ENCODE measurements at places on chromosomes 4 and X.

GRCh38 chr4:165827018-165827417, 46.0 kb upstream of the TLL1 start:
- no peak for DNase-seq

- DNase-seq = no peak
Measured at GRCh38 chr4:73438582-73439215, 2.7 kb downstream of the AFP start.

DNA sequence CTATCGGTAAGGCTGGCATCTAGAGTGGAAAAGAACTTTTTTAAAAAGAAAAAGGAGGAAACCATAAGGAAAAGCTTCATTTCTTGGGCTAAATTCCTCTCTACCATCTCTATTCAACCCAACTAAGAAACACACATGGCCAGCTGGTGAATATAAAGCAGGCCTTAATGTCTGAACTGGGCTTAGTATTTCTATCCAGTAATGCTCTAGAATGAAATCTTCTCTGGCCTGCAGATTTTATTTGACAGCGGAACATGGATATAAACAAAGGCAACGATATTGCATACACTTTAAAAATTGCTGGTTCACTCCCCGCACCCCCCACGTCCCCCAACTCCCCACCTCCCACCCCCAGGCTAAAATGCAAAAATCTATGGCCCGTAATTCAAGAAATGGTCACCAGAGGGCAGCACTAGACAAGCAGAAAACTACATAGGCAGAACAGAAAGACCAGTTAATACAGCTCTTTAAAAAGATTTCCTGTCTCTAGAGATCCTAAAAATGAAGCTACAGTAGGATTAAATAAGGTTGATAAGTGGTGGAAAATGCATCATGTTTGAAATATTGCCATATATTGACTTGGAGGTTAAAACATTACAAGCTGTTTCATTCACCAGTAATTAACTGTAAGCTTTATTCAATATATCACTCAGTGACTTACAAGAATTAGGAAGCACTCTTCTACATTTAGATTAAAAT, 155.2 kb upstream of the GALNT7 start:
- peak; percentile 44 for DNase-seq

DNA sequence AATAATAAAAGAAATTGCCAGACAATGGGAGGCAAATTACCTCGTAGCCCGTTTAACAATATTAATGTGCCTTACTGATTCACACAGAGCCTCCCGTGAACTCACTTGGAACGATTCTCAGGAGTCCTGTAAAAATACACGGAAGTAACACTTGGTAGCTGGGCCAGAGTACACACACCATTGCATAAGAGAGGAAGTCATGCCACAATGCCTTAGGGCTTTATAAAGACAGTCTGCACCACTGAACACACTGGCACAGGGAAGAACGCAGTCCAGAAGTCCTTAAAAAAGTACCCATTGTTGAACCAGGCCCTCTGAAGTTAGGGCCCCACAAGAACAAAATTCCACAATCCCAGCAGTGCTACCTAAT, 15.1 kb downstream of the SLC2A9 start:
- DNase-seq = peak; percentile 82

GRCh38 chr4:118281611-118282442, 71.0 kb downstream of the PRSS12 start:
- DNase-seq = peak; percentile 70

- DNase-seq = no peak
Measured at GRCh38 chrX:66023385-66024091, 16.3 kb downstream of the VSIG4 start.

DNA sequence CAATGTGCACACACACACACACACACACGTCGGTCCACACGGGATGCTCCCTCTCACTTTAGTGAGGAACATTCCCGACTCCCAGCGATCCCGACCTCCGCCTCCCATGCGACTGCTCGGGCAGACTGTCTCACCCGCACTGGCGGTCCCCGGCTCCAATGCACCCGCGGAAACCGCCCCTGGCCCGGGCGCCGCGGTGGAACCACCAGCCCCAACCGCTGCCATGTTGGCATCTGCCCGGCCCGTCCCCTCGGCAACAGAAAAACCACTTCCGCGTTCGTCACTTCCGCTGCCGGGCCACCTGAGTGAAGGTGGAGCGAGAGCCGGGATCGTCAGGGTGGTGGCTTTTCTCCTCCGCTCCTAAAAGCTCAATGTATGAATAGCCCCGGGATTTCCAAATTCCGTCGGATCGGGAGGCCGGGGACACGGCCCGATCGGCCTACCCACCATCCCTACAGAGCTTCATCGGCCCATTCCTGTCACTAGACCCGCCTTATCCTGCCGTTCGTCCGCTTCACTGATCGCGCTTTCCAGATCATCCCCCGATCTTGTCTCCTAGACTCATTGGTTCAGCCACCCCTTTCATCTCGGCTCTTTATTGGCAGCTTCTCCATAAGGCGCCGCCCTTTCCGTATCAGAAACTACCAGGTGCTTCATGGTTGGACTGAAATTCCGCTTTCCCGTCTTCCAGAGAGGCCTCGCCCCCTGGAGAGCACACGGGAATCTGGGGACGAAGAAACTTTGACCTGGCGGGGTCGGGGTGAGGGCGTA, at the start of gene SLC35A2:
Gene SLC35A2 (minus strand): TSS at position 235 of the 771 bp plus-strand sequence. CDS start 10 bp downstream, at position 225.
- DNase-seq = peak; percentile 84

DNA sequence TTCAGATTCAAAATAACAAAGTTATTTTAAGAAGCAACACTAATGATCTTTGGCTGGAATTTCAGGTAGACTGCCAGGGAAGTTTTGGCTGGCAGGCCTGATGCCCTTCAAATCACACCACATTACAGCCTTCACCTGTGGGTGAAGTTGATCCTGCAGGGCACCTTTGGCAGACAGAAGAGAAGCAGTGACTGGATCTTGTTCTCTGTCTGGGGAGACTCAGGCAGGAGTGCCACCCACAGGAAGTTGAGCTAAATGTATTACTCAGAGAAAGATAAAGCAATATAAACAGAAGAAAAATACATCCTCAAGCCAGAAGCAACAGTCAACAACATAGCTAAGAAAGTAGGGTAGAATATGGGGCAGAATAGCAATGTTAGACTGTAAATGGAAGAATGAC, 12.8 kb upstream of the CFAP299 start:
- DNase-seq = peak; percentile 48

- DNase-seq = no peak
Measured at GRCh38 chr4:41712425-41712824, 36.1 kb downstream of the PHOX2B start.

GRCh38 chr4:86032476-86033022, 327.3 kb downstream of the MAPK10 start:
- DNase-seq = peak; percentile 74

DNA sequence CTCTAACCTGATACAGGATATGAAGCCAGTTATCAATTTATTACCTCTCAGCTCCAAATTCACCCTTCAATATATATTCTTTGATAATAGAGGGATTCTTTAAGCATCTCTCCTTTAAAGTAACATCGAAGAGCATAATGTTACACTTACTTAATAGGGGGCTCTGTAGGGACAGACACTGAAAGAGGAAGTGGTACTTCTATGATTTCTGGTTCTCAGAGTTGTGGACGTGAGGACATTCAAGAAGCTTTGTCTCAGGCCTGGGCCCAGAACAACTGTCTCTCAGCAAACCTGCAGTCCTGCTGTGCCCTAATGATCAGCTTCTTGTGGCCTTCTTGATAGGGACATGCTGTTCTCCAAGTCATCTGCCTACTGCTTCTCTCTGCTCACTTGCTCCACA, 4.2 kb upstream of the ZXDB start:
- DNase-seq = no peak

DNA sequence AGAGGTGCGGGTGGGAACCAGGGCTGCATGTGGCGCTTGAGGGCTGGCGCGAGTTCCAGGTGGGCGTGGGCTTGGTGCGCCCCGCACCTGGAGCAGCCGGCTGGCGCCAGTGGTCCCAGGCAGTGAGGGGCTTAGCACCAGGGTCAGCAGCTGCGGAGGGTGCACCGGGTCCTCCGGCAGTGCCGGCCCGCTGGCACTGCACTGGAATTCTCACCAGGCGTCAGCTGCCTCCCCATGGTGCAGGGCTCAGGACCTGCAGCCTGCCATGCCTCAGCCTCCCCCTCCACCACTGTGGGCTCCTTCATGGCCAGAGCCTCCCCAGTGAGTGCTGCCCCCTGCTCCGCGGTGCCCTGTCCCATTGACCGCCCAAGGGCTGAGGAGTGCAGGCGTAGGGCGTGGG, 174.0 kb downstream of the ADAM29 start:
- no peak for DNase-seq

DNA sequence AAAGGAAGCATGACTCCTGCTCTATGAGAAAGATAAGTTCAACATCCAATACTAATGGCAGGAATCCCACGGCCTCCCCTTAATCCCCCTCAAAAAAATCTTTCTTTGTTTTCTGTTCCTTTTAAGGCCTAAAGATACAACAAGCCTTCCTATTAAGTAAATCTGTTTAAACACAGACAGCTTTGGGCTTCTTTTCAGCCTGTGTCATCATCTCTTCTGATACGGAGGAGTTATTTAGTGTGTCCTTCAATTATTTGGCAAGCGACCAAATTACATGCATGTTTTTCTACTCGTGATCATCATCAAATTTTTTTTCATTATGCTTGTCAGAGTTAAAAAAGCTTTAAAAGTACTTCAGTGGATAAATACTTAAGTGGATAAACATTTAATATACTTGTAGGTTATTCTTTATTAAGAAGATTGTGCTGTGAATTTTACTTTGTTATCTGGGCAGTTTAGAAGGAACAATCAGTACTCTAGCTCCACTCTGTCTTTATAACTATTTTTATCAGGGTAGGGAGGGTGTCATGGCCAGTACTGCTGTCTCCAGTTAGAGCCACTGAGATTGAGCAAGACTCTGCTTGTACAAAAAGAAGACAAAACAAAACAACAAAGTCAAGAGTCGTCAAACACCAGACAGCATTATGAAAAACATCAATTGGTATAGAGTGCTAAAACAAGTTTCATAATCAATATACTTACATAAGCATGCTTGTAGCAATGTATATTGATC, 210.7 kb downstream of the PRR32 start:
- DNase-seq = no peak

- no peak for DNase-seq
Measured at GRCh38 chr4:32010221-32010620, 1290.1 kb downstream of the PCDH7 start.

DNA sequence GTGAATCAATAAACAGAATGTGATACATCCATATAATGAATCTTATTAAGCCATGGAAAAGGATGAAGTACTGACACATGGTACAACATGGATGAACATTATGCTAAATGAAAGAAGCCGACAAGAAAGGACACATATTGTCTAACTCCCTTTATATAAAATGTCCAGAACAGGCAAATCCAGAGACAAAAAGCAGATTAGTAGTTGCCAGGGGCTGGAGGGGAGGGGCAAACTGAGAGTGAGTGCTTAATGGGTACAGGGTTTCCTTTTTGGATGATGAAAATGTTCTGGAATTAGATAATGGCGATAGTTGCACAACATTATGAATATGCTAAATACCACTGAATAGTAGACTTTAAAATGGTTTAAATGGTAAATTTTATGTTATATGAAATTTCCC, 17.4 kb downstream of the ADGRG4 start:
- DNase-seq = no peak

DNA sequence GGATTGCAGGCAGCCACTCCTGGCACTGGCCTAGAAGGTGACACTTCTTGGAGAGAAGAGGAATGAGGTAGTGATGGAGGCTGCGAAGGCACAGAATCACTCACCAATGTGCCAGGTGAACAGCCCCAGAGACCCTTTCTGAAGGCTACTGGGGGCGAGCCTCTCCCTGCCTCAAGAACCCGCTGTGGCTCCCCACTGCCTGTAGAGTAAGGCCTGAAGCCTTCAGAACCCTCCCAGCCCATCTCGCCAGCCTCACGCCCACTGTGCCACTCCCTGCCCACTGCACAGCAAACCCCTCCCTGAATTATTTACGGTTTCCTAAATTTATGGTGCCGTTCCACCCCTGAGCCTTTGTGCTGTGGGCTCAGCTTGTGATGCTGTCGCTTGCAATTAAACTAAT, 24.2 kb upstream of the SORCS2 start:
- no peak for DNase-seq

- DNase-seq = no peak
Measured at GRCh38 chrX:47030339-47030738, 47.9 kb upstream of the RGN start.

DNA sequence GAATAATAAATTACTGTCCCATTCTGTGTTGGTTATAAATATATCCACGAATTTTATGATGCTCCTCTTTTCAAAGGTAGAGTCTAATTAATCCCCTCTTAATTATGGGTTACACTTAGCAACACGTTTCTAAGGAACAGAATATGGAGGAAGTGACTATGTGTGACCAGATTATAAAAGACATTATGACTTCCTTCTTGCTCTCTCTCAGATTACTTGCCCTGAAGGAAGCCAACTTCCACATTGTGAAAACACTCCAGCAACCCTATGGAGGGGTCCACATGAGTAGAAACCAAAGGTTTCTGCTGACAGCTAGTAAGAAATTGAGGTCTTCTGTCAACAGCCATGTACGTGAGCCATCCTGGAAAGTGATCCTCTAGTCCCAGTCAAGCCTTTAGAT, 59.3 kb downstream of the WDFY3 start:
- no peak for DNase-seq

- no peak for DNase-seq
Measured at GRCh38 chr4:171334549-171334948, 478.7 kb upstream of the GALNTL6 start.
